ENCODE measurements at places on chromosomes 11 and 22. TPM values are rescaled to one million over a fixed set of nuclear protein-coding genes. Genes with fewer than 3 reads are reported as not detected.
A peak's percentile ranks its signal among the peaks of the same experiment; 100 is the strongest.

GRCh38 chr22:44581096-44581435 is 83.0 kb upstream of the RTL6 start:
- no peak for DNase-seq

Gene UPK3A
- not detected for total RNA-seq

DNA sequence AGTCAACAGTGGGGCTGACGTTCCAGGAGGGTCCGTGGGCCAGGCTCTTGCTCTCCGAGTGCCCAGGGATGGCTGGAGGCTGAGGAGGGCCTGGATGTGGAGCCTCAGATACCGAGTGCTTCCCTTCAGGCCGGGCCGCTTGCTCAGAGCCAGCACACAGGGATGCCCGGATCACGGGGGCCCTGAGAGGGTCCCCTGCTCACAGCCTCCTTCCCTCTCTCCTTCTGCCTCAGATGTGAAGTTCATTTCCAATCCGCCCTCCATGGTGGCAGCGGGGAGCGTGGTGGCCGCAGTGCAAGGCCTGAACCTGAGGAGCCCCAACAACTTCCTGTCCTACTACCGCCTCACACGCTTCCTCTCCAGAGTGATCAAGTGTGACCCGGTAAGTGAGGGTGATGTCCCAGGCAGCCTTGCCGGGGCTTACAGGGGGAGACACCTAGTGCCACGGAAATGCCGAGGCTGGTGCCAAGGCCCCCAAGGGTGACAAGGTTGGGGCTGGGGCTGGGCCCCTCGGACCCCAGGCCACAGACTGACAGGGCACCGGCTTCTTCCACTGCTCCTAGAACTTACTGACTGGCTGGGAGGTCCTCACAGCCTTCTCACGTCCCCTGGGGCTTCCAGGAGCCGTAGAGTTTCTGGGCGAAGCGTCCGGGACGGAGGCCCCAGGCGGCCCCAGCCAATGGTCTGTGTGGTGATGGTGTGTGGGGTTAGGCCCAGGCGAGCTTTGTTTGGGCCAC is 7.0 kb downstream of the CCND1 start:
- DNase-seq: peak; percentile 35

DNA sequence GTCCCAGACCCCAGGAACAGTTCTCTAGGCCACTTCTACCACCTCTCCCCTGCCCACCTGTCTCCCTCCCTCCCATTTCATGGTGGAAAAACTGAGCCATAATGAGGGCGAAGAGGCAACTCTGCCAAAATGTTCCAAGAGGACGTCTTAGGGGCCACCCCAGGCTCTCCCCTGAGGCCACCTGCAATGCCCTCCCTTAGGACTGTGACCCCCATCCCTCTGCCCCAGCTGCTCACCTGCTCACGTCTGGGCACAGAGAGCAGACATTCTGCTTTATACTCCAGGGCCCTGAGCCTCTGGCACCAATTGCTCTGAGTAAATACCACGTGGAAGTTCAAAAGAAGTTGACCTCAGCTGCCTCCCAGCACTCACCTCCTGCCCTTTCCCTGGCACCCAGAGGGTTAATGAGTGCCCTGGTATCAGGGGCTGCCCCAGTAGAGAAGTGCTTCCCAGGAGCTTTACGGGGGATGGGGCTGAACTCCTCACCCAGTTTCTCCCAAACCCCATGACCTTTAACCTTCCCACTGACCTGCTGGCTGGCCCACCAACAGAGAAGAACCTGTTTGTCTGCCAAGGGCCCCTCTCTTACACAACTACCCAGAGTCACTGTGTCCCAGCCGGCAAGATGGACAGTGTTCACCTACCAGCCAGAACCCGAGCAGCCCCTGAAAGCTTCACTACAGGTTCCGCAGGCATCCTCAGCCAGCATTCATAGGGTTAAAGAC is 627 bp upstream of the APOA5 start:
- no peak for DNase-seq

- DNase-seq: peak; percentile 68
These were observed 6.8 kb downstream of the SELENOO start for GRCh38 chr22:50207383-50208140.

DNA sequence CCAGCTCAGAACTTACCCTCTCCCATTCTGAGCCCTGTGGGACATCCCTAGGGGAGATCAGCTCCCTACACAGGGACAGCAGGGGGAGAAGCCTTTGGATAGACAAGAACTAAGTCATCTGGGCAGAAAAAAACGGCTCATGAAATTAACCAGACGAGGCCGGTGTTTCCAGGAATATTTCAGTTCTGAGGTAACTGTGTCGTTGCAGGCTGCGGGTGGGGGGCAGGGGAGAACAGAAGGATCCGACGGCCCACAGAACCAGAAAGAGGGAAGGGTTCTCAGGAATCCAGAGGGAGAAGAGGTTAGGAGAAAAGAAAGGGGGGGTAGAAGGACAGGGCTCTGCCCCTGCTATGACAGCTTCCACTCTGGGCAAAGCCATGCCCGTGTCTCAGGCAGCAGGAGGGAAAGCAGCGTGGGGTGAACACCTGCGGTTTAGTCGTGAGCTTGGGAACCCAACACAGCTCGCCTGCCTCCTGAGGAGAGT is 3.6 kb downstream of the CLCF1 start:
- no peak for DNase-seq

Gene C11orf97
- not detected for total RNA-seq

GRCh38 chr11:32940865-32941264 is 48.3 kb downstream of the QSER1 start:
- no peak for DNase-seq

Gene JHY
- 4.6 TPM for total RNA-seq

DNA sequence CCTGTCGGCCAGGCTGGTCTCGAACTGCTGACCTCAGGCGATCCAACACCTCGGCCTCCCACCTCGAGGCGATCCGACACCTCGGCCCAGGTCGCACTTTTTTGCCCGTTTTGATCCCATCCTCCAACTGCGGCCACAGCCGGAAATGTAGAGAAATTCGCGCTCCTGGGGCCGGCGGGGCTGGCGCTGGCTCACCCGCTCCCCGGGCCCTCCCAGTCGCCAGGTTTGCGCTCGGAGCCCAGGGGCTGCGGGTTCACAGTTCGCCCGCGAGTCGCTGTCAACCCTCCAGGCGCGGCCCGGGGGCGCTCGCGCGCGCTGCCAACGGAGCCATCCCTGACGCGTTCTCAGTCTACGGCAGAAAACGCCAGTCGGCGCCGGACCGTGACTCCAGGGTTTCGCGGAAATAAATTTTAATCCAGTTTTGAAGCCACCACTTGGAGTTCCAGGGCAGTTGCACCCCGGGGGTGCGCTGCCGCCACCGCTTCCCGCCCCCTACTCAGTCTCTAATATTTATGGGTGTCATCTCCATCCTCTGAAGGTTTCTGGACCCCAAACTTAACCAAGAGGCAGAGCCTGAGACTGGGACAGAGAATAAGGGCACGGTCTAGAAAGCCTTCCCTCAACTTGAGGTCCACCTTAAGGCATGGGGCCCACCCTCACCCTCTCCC is 1.5 kb upstream of the KLHDC7B start:
- peak; percentile 90 for DNase-seq

- no peak for DNase-seq
These were observed 3.5 kb upstream of the CD5 start for GRCh38 chr11:61098778-61099177.

DNA sequence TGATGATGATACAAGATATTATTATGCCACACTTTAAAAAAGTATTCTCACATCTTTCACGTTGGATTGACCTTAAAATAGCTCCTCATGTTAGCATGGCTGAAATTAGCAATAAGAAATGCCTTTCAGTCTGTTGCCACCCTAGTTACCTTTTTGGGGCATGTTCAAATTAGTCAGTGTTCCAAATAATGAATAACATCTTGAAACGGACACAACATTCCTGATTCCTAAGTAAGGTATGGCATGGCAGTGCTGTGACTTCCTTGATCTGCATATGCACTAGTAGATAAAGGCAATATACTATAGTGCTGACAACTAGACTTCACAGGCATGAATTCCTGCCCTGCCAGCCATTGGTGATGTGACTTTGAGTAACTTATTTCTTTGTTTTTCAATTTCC is 914.5 kb downstream of the METTL15 start:
- DNase-seq: no peak

Gene NCF4
- total RNA-seq: 117 TPM

Gene SRSF8
- total RNA-seq: 64.2 TPM

GRCh38 chr11:45454917-45455401 is 168.8 kb upstream of the SYT13 start:
- DNase-seq: no peak

DNA sequence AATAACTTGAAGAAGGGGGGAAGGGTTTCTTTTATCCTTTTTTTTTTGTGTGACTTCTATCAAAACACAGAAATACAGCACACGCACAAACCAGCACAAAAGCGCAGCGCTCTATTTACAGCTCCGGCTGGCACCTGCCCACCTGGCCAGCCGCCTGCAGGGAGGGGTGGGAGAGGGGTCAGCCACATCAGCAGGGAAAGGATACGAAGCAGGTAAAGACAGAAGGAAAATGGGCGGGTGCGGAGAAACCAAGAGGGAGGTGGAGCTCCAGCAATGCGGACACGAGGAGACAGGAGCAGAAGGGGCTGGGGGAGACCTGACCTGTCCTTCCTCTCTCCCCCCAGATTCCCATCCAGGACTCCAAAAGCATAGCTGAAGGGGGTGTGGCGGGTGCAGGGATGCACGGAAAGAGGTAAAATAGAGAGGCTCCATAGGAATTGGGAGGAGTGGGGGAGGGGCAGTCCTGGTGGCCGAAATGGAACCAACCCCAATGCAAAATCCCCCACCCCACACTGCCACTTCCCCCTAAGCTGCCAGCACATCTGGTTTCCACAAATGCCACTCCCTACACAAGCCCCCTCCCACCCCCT is 14.1 kb downstream of the CXCR5 start:
- peak; percentile 44 for DNase-seq

DNA sequence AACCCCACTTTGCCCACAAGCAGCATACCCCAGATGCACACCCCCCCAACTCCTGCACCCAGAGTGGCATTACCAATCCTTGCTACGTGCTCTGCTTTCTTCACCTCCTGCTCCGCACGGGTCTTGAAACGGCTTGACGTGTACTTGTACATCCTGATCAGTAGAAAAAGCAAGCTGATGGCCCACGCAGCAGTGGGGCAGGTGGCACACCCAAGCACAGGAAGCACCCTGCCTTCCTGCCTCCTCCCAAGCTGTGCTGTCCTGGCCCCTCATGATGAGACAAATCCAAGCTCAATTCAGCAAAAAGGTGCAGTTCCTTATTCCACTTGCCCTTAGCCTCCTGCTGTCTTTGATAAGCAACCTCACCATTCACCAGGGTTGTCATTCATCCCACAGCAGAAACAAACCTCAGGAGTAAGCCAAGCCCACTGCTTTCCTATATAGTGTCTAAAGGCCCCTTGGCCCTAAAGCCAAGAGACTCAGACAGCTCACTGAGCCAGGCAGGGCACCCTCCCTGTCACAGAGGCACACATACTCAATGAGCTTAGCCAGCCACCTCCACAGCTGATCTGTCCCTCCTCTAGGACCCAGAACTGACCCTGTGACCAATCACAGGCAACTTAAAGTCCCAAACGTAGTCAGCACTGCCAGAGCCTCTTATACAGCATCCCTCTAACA is 27.8 kb downstream of the MORC2 start:
- DNase-seq: no peak

- DNase-seq: no peak
These were observed 29.9 kb downstream of the CCDC15 start for GRCh38 chr11:124983674-124984511.

DNA sequence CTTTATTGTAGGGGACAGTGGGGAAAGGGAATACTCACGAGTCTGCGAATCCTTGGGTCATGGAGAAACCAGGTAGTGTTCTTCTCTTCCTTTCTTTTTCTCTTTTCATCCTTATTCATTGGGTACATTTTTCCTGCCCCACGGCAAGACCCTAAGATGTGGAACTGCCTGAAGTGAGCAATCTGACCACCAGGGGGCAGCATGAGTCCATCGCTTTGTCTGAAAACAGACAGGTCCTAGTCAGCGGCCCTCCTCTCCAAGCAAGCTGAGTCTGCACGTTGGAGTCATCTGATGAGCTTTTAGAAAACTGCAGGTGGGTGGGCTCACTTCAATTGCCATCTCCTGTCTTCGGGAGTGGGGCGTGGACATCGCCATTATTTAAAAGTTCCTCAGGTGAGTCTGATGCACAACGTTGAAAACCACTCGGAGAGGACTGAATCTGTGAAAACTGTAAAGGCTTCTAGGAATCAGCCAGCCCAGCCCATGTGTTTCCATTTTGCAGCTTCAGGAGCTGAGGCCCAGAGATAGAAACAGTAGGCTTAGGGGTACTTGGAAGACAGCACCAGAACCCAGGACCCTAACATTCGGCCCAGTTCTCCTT is 34.0 kb upstream of the FBXO3 start:
- DNase-seq: peak; percentile 85

DNA sequence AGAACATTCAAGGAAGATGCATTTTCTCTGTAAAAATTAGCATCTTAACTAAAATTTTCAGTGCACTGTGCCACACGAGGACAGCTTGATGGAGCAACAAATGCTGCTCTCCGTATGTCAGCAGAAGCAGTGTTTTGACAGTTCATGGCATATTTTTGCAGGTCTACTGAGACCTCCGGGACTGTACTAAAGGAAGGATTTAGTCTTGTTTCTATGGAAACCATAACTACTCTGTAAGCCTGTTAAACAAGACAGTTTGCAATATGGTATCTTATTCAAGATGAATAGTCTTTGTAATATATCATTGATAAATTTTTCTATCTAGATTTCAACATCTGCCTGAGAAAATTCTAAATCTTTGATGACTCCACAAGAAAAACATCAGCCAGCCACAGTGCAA is 184.0 kb upstream of the GUCY1A2 start:
- no peak for DNase-seq

DNA sequence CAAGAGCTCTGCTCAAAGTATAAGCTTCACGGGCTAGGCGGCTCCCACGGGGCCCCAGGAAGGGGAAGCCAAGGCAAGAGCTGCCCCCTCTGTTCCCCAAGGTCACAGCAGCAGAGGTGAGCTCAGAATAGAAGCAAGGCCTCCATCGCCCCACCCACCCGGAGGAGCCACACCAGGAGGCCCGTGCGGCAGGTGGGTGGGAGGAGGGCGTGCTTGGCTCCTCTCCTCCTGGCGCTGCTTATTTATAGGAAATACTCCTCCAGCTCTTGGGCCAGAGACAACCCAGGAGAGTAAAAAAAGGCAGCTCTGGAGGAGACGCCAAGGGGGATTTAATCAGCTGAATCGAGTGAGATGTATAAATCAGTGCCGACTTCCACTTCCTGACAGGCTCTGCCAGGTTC is 87.8 kb downstream of the FEZ1 start:
- no peak for DNase-seq

Gene RCOR2
- not detected for total RNA-seq

Gene TMPRSS4
- not detected for total RNA-seq

- DNase-seq: no peak
These were observed 19.2 kb upstream of the MRGPRX1 start for GRCh38 chr11:18958221-18958910.

DNA sequence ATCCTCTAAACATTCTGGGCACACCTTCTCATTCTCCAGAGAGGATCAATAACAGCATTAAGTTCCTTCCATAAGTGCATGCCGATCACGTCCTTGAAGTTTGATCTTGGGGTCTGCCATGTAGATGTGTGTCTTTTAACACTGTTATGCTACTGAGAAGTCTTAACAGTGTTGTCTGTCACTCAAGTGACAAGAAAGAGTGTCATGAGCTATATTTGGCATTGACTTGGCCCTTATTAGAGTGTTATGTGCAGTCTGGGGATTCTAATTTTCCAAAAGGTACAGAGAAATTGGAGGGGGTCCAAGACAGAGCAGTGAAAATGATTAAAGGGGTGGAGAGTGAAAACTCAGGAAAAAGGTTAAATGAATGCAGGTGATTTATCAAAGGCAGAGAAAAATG is 107.1 kb upstream of the OPCML start:
- DNase-seq: no peak
